Activated naive CD4-positive, alpha-beta T cell treated with Interleukin-2 at 50 U/mL for 16 hours (primary cell): ENCODE measurements at places on chromosomes 7 and 10.

- DNase-seq = no peak
Observed at GRCh38 chr7:39651265-39651664, 27.9 kb downstream of the RALA start.

GRCh38 chr7:6227294-6227846, 45.1 kb downstream of the CYTH3 start:
- no peak for DNase-seq

GRCh38 chr10:100659361-100660098, 85.9 kb upstream of the PAX2 start:
- no peak for DNase-seq

DNA sequence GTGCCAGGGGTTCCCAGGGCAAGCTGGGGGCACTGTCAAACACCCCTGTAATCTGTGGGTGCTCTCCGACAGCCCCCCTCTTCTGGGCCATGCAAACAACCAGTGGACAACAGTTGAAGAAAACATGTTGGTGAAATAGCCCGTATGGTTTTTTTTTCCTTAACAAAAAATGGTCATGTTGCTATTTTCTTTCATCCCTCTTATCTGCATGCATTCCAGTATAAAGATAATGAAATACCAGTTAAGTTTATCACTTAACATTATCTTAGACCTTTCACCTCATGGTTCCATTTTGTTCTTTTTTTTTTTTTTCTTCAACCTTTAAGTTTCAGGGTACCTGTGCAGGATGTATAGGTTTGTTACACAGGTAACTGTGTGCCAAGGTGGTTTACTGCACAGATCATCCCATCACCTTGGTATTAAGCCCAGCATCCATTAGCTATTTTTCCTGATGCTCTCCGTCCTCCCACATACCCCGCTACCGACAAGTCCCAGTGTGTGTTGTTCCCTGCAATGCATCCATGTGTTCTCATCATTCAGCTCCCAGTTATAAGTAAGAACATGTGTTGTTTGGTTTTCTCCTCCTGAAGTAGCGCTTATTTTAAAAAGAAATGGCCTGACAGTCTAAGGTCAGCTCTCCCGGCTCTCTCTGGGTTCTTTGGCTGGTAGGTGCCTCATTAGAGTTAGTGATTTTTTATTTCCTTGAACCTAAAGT, 110.1 kb downstream of the NRP1 start:
- DNase-seq = no peak

DNA sequence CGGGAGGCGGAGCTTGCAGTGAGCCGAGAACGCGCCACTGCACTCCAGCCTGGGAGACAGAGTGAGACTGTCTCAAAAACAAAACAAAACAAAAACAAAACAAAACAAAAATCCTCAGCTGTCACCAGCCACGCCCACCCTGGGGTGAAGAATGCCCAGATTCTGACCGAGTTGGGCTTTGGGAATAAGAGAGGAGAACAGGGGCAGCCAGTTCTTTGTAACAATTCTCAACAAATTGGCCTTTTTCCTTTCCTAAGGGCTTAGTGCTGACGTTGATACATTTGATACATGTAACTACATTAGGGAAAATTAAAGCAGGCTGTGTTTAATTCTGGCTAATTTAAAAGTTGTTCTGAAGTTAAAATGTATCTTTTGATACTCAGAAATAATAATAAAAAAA, 121.0 kb downstream of the EPC1 start:
- no peak for DNase-seq

DNA sequence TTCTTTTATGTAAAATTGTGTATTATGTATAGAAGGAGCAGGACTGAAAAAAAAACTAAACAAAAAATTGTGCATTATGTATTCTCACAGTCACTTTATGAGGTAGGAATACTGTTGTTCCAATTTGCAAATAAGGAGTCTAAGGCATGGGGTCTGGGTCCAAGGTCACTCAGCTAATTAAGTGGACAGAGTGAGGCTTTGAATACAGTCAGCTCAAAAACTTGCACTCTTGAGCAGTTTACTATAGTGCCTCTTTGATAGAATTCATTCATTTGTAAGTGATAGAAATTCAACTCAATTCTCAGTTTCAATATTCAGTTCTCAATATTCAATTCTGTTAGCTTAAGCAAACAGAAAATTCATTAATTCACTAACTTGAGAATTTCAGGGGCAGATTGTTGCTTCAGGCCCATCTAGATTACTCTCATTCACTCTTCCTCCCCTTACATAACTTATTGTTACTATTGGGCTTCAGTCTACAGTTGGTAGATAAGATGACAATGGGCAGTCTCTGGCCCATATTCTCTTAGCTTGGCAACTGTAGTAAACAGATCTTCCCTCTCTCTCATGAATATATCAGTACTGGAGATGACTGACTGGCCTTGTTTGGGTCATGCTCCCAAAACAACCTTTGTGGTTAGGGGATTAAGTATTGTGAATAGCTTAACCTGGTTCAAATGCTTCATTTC, 86.6 kb downstream of the BTAF1 start:
- DNase-seq = no peak

DNA sequence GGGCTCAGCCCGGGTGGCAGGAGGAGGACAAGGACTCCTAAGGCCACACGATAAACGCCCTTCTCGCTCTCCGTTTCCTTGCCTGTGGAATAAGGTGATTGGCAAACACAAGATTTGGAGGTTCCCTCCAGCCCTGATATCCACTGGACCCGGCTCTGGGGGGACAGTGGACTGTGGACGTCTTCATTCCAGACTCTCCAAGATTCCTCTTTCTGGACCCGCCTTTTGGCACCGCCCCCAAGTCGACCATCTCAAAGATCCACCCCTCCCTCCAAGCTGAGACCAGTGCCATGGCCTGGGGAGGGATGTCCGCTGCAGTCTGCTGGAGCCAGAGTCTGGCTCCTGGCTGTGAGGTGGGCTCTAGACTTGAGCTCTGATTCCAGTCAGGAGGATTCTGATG, 23.6 kb downstream of the ZNF783 start:
- no peak for DNase-seq

GRCh38 chr7:74572301-74572979, 85.1 kb upstream of the GTF2I start:
- no peak for DNase-seq

DNA sequence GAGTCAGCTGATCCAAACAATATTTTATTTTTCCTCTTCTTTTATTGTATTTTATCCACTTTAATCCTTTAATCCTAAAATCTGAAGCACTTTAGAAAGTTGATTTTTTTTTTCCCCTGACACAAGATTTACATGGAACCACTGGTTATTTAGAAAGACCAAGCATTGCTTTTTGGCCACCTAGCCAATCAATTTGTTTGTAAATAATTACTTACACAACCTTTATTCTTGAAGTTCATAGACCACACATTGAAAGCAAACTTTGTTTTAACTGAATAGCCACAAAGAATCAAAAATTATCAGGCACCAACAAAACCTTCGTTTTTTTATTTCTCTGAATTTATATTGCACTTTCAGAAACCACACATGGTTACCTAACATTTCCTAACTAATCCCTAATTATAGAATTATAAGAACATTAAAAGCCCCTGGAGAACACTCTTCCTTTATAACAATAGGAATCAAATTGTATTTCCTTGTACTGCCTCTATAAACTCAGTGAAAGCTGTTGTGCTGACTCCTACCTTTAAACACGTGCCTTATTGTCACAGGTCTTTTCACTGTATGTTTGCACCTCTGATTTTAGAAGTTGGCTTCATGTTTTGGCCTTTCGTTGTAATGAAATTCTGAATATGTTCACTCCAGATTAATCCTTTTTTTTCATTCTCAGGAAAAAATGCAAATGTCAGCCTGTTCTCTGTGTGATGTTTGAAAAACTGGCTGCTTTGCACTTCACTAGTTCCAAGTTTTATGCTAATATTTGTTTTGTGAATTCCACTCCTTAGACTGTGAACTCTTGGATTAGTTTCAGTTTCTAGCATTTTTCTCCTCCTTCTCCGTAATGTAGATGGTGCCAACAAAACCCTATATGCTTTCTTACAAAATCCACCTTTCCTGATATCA, 1511.9 kb downstream of the REEP3 start:
- no peak for DNase-seq

GRCh38 chr7:103115771-103116170, 33.1 kb downstream of the NAPEPLD start:
- DNase-seq = no peak

DNA sequence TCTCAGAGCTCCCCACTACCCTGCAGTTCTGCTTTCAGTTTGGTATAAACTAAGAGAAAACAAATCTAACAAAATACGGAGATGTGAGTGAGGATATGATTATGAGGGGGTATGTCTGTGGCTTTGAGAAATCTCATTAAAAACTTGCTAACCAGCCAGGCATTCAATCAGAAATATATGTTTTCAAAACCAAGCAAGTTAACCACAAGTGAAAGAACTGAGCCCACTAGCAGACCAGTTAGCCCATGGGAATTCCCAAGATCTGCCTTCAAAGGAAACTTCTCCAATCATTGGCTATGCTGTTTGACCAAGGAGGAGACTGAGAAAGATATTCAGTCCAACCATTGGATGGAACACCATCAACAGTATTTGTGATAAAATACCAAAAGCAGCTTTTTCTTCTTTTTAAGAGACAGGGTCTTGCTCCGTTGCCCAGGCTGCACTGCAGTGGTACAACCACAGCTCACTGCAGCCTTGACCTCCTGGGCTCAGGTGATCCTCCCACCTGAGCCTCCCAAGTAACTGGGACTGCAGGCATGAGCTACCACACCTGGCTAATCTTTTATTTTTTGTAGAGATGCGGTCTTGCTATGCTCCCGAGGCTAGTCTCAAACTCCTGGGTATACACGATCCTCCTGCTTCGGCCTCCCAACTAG, 41.2 kb downstream of the FGFR2 start:
- DNase-seq = no peak

- no peak for DNase-seq
Observed at GRCh38 chr7:110418659-110419280, 672.2 kb upstream of the LRRN3 start.

- DNase-seq = no peak
Observed at GRCh38 chr7:141280100-141280499, 206.2 kb downstream of the TMEM178B start.

DNA sequence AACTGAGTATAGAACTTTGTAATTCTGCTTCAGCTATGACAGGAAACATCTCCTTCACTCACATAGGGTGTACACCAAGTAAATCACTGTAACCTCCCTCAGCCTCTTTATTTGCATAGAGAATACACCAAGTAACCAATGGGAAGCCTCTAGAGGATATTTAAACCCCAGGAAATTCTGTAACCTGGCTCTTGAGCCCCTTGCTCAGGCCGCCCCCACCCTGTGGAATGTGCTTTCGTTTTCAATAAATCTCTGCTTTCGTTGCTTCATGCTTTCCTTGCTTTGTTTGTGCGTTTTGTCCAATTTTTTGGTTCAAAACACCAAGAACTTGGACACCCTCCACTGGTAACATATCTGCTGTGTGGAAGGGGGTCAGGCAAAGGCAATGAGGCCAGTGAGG, 60.2 kb downstream of the CLRN3 start:
- no peak for DNase-seq

DNA sequence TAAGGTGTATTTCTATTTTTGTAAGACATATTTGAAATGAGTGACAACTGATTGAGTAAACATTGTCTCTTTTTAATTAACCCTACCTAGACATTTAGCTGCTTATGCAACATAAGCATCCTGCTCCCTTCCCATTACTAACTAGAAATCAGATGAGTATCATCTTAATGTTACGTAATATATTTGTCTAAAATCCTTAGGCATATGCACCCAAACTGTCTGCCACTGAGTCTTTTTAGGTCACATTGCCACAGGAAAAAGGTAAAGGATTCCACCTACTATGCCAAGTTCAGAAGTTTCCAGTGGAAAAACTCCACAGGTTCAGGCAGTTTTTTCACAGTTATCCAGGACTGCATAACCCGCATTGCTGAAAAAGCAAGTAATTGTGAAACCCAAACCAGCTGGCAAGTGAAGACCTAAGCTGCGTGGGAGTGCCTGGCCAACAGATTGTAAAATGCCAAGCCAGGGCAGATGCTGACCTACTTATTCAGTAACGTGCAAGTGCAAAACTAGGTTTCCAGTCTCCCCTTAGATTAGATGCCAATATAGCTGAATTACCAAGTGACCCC, 983.7 kb downstream of the GATA3 start:
- DNase-seq = no peak
